ENCODE measurements at places on chromosomes 1 and 21.

GRCh38 chr1:13763222-13763621 is 63.2 kb downstream of the PRDM2 start:
- no peak for DNase-seq

DNA sequence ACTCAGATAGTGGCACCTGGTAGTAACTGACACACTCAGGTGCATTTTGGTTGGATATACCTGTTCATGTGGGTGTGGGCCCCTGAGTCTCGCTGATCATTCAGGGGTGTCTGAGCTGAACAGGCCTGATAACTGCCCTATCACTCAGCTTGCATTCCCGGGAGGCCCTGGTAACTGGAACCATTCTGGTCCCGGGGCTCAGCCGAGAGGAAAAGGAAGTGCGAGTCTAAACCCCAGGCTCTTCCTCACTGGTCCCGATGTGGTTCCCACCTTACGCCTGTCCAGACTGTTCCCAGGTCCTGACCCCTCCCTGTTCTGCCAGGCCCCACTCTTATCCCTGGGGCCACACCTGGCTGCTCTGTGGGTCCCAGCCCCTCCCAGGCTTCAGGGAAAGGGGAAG is 11.7 kb upstream of the CDK18 start:
- no peak for DNase-seq

GRCh38 chr1:7516341-7516740 is 254.8 kb upstream of the VAMP3 start:
- no peak for DNase-seq

GRCh38 chr1:27821761-27822315 is 8.7 kb upstream of the PPP1R8 start:
- DNase-seq: no peak

DNA sequence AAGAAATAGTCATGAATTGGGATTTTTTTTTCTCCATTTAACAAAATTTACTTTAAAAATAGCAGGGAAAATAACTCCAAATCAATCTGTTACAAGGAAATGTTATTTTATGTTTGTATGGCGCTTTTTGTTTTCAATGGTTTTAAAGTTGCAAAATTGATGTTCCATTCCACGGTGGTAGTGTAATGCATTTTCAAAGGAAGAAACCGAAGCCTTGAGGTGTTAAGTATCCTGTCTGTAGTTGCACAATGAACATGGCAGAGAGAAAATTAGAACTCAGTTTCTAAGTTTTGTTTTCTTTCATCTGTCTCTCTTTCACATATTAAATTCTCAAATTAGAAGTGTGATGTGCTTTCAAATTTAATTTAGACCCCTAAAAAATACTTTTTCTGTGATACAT is 841.8 kb downstream of the USP25 start:
- no peak for DNase-seq

DNA sequence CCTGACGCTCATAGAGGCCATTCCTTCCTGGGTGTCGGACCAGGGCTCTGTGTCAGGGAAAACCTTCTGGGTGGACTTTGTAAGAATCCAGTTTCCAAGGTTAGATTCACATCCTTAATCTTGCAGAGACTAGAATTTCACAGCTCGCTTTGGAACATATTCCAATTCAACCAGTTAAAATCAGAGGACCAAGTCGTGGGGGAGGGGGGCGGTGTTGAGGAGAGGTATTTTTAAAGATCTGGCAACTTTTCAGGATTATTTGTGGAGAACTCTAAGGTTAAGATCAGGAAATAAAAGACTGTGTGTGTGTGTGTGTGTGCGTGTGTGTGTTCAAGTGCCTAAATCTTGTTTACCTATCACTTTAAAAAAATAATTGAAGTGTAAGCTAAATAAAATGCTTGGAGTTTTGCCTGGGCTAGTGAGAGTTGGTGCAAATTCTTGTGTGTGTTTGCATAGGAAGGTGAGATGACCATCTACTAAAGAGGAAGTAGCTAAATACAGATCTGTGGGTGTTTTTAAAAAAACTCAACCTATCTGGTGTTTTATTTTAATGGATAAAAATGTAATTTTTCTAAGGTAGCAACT is 21.8 kb downstream of the TENT5C start:
- no peak for DNase-seq

GRCh38 chr21:33241846-33242245 is 12.1 kb downstream of the IFNAR2 start:
- no peak for DNase-seq

DNA sequence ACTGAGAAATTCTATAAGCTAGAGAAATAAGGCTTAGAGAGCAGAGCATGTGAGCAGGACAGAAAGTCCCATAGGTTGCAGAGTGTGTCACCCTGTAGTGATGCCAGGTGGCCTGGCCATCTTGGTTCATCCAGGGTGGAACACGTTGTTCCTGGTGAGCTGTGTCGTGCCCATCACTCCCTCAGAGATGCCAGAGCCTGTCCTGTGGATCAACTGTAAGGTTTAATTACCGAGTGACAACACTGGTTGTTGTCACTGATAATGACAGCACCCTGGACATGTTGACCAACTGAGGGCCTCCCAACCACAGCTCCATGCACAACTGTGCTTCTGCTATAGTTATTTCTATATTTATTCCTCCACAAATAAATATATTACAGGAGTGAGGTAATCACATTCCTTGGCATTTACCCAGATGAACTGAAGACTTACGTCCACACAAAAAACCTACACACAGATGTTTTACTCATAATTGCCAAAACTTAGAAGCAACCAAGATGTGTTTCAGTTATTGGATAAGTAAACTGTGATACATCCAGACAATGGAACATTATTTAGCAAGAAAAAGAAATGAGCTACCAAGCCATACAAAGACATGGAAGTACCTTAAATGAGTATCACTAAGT is 6.2 kb downstream of the C1orf198 start:
- DNase-seq: no peak

GRCh38 chr1:154404984-154405746 is at the start of gene IL6R:
Gene IL6R (plus strand): TSS chr1:154405343. CDS start chr1:154405630, 287 bp downstream.
- no peak for DNase-seq

DNA sequence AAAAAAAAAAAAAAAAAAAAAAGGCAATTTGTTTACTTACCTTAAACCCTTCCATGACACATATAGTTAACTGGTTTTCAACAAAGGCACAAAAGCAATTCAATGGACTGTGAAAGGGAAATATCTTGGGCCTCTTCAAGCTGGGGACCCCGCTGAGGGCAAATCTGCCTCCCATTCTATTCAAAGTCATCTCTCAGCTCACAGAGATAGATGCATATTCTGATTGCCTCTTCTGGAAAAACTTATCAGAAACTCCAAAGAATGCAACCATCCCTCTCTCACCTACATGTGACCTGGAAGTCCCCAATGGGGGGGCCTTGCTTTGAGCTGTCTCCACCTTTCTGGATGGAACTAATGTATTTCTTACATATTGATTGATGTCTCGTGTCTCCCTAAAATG is 12.1 kb upstream of the SYNJ1 start:
- DNase-seq: no peak

Measured in right renal cortex interstitium (tissue), 3 donors.